Upper lobe of left lung (tissue), 6 donors: ENCODE measurements at places on chromosomes 1 and 21.
A peak's percentile ranks its signal among the peaks of the same experiment; 100 is the strongest.

- H3K27ac ChIP-seq: no peak overlapping the region
- DNase-seq: no peak
- H3K4me1 ChIP-seq: no peaks in the 10 kb centered on the region
- H3K27me3 ChIP-seq: no peaks in the 10 kb centered on the region
- no peak overlapping the region for H3K4me3 ChIP-seq
Observed at GRCh38 chr1:54255026-54255702, 55.2 kb downstream of the MRPL37 start.

DNA sequence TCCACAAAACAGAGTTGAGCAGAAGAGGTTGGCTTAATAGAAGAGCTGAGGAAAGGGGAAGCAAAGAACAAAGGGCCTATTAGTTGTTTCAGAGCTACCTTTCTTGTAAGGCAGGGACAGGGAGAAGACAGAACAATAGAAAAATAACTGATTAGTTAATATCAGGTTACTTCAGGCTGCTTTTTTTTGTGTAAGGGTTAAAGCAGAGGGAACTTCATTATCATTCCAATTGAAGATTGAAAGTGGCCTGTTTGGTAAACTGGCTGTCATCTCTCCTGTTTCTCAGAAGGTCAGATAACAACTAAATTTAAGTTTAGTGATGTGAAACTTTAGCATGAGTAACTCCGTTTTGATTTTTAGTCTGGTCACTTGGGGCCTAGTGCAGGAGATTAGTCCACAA is 22.3 kb downstream of the CDC42 start:
- no peak overlapping the region for H3K4me3 ChIP-seq
- no peak overlapping the region for H3K27ac ChIP-seq
- no peaks in the 10 kb centered on the region for H3K27me3 ChIP-seq
- peaks cover 72% of the 10 kb centered on the region for H3K4me1 ChIP-seq
- DNase-seq: no peak

GRCh38 chr1:13801655-13802486 is 101.9 kb downstream of the PRDM2 start:
- H3K4me3 ChIP-seq: no peak overlapping the region
- H3K27me3 ChIP-seq: no peaks in the 10 kb centered on the region
- no peaks in the 10 kb centered on the region for H3K36me3 ChIP-seq
- DNase-seq: peak; percentile 61

GRCh38 chr1:198361237-198361767 is 179.2 kb downstream of the ATP6V1G3 start:
- H3K27me3 ChIP-seq: no peaks in the 10 kb centered on the region
- no peaks in the 10 kb centered on the region for H3K4me1 ChIP-seq
- DNase-seq: no peak
- H3K4me3 ChIP-seq: no peak overlapping the region

DNA sequence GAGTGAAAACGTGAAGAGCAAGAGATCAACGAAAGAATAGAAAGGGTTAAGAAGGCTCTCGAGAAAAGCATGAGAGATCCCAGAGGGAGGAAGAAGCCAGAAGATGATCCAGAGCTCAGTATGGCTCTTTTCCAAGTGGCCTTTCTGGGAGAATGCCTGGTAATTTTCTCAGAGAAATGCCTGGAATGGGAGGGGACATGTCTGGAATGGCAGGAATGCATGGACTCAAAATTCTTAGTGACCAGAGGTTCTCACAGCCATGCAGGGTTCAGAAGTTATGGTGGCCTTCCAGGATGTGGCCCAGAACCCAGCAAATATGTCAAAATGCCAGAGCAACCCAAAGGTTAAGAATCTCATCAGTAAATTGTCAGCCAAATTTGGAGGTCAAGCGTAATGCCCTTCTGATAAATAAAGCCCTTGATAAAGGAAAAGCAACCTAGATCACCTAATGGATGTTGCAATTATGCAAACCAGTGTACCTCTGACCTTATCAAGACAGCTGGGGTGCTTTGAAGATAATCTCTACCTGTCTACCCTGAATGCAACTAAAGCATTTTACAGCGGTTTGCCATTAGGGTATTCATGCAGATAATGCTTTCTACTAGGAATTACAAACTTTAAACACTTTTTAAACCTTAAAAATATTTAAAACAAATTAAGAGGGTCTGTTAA is 53.1 kb downstream of the NBPF6 start:
- H3K27me3 ChIP-seq: no peaks in the 10 kb centered on the region
- H3K4me1 ChIP-seq: no peaks in the 10 kb centered on the region
- H3K36me3 ChIP-seq: no peaks in the 10 kb centered on the region
- H3K27ac ChIP-seq: no peak overlapping the region

- H3K36me3 ChIP-seq: no peaks in the 10 kb centered on the region
- H3K27ac ChIP-seq: no peak overlapping the region
- H3K4me3 ChIP-seq: no peak overlapping the region
- DNase-seq: no peak
Observed at GRCh38 chr1:56146449-56146848, 432.9 kb downstream of the PLPP3 start.

DNA sequence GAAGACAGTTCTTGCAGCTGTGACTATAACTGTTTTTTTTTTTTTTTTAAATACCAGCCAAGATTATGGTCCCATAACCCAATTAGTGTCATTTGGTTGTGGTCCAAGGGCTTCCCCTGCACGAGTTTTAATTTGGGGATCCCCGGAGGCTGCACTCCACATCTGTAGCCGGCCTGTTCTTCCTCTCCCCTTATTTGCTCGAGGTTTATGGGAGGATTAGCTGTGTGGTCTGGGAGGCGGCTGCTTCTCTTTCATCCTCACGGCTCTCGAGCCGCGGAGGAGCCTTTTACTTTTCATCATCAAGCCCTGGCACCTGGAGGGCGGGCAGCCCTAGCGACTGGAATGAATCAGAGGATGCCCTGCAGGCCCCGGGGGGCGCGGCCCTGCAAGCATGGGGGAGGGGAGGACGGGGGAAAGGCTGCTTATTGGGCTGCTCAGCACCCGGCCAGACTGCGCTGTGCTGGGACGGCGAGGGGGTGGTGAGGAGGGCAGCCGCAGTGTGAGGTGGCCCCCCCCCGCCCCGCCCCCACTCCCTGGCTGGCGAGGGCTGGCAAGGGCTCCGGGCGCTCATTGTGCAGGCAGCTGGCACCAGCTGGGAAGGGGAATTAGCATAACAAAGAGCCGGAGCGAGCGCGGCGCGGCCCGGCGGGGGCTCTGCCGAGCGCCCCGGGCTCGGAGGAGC is 18.5 kb downstream of the SERTAD4 start:
- peak overlapping the region; percentile 17 for H3K4me3 ChIP-seq
- peaks cover 30% of the 10 kb centered on the region for H3K4me1 ChIP-seq
- no peaks in the 10 kb centered on the region for H3K36me3 ChIP-seq
- H3K27ac ChIP-seq: no peak overlapping the region
- peak; percentile 46 for DNase-seq

- peaks cover 11% of the 10 kb centered on the region for H3K4me1 ChIP-seq
- H3K27ac ChIP-seq: peak overlapping the region; percentile 36
- H3K36me3 ChIP-seq: peaks cover 4% of the 10 kb centered on the region
Observed at GRCh38 chr21:33761441-33762036, 119.2 kb downstream of the ITSN1 start.

GRCh38 chr1:206441336-206441967 is 28.8 kb upstream of the IKBKE start:
- H3K4me1 ChIP-seq: no peaks in the 10 kb centered on the region
- H3K36me3 ChIP-seq: peaks cover 62% of the 10 kb centered on the region
- DNase-seq: no peak
- no peak overlapping the region for H3K4me3 ChIP-seq

- no peak overlapping the region for H3K4me3 ChIP-seq
- peaks cover 11% of the 10 kb centered on the region for H3K4me1 ChIP-seq
- peaks cover 29% of the 10 kb centered on the region for H3K36me3 ChIP-seq
- no peak for DNase-seq
- no peaks in the 10 kb centered on the region for H3K27me3 ChIP-seq
Observed at GRCh38 chr1:224245188-224245587, 62.1 kb downstream of the DEGS1 start.

- H3K27me3 ChIP-seq: no peaks in the 10 kb centered on the region
- H3K4me3 ChIP-seq: no peak overlapping the region
- no peak overlapping the region for H3K27ac ChIP-seq
- DNase-seq: no peak
- H3K4me1 ChIP-seq: peaks cover 10% of the 10 kb centered on the region
Observed at GRCh38 chr1:116306102-116306501, 66.9 kb upstream of the ATP1A1 start.

GRCh38 chr1:1573843-1574720 is 581 bp downstream of the SSU72 start:
- no peak for DNase-seq
- no peaks in the 10 kb centered on the region for H3K27me3 ChIP-seq
- no peaks in the 10 kb centered on the region for H3K36me3 ChIP-seq

DNA sequence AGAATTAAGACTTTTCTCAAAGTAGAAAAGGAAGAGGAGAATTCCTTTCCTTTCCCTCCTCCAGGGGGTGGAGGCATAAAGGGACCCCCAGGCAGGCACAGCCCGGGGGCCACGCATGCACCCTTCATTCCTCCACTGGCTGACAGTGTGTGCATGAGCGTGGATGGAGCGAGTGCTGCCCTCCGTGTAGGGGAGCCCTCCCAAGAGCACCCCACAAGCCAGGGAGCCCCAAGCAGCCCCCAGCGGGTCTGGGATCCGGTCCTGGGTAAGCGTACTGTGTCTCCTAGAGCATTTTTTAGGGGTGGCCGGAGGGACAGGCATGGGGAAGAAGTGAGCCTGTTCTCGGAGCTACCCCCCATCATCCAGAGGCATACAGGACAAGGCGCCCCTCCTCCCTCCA is 120.5 kb downstream of the SIK1 start:
- H3K27ac ChIP-seq: no peak overlapping the region
- DNase-seq: no peak
- no peaks in the 10 kb centered on the region for H3K27me3 ChIP-seq

GRCh38 chr1:228034954-228035837 is 28.4 kb downstream of the WNT3A start:
- no peaks in the 10 kb centered on the region for H3K36me3 ChIP-seq
- no peak overlapping the region for H3K27ac ChIP-seq
- H3K27me3 ChIP-seq: peaks cover 13% of the 10 kb centered on the region
- H3K4me3 ChIP-seq: no peak overlapping the region
- no peak for DNase-seq

DNA sequence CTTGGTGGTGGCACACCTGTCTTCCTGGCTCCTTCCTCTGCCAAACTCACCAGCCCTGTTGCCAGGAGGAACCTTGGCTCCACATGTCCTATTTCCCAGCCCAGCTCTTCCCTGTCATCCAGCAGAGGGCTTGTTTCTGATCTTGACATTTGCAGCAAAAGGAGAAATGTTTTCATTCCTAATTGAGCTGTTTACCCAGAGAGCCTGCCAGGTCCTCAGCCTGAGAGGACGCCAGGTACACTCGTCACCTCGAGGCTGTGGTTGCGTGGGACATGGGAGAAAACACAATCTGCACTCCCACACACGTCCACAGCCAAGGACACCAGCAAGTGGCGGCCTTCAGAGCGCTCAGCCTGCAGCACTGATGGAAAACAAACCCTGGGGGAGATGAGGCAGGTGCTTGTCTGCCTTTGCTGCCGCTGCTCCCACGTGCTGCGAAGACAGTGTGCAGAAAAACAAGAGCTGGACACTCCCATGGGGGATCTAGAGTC is 132.8 kb upstream of the CD34 start:
- no peak overlapping the region for H3K4me3 ChIP-seq
- H3K36me3 ChIP-seq: peaks cover 93% of the 10 kb centered on the region
- peaks cover 15% of the 10 kb centered on the region for H3K4me1 ChIP-seq
- H3K27me3 ChIP-seq: no peaks in the 10 kb centered on the region
- DNase-seq: peak; percentile 49

GRCh38 chr1:216456682-216457081 is 33.4 kb upstream of the USH2A start:
- H3K36me3 ChIP-seq: no peaks in the 10 kb centered on the region
- no peak overlapping the region for H3K4me3 ChIP-seq
- no peaks in the 10 kb centered on the region for H3K27me3 ChIP-seq

GRCh38 chr1:37994886-37995566 is 5.2 kb upstream of the SF3A3 start:
- H3K4me1 ChIP-seq: peaks cover 50% of the 10 kb centered on the region
- no peak overlapping the region for H3K27ac ChIP-seq
- peak overlapping the region; percentile 57 for H3K4me3 ChIP-seq
- peaks cover 10% of the 10 kb centered on the region for H3K36me3 ChIP-seq
- DNase-seq: no peak

DNA sequence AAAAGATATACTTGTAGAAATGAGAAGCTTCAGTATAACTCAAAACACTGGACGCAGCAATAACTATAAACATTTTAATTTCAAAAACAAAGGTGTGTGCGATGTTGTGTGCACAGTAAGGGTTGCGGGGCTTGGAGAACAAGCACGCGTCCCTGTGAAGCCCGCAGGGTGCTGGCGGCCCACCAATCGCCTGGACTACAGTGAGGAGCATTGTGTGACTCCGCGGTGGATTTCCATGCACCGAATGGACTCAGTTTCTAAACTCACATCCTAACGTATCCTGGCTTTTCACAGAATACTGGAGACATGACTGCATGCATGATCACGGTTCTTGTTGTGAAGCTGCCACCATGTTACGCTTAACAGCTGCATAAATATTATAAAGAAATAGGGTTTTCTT is 33.0 kb downstream of the NTPCR start:
- H3K36me3 ChIP-seq: no peaks in the 10 kb centered on the region
- H3K27me3 ChIP-seq: no peaks in the 10 kb centered on the region
- peaks cover 8% of the 10 kb centered on the region for H3K4me1 ChIP-seq
- H3K27ac ChIP-seq: no peak overlapping the region

DNA sequence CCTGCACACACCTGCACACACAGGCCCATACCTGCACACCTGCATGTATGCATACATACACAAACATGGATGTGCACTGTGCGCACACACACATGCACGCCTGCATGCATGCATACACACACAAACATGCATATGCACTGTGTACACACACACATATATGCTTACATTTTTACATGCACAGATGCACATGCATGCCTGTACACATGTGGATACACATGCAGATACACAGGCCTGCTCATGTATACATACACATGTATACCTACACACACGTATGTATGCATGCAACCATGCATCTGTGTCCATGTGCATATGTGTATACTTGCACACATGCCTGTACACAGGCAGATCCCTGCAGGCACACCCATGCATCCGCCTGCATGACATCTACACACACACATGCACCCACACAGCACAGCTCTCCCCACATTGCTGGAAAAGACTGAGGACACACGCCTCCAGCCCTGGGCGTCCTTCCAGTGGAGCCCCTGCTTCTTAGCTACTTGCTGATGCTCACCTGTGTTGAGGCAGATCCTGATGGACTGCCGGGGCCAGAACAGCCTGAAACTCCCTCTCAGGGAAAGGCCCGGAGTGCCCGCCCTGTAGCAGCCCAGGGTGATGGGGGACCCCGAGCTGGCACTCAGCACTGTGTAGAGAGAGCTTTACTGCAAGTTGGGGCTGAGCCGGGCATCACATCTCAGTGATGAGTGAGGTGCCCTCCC is 28.6 kb downstream of the KRTAP10-1 start:
- H3K27me3 ChIP-seq: no peaks in the 10 kb centered on the region
- no peak for DNase-seq
- no peak overlapping the region for H3K27ac ChIP-seq
- no peaks in the 10 kb centered on the region for H3K4me1 ChIP-seq

DNA sequence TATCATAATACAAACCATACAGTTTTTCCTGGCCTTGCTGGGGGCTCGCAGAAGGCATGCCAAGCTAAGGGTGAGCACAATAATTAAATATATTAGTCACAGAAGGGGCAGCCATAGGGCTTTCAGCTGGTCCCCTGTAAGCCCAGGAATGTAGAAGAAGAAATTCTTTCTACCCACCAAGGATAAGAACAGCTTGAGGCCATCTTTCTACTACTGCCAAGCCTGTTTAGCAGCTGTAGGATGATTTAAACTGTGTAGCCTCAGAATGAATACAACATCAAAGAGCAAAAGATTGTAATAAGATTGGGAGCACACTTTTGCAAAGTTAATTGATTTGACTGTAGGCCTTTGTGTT is 171.5 kb downstream of the LRRC7 start:
- no peaks in the 10 kb centered on the region for H3K27me3 ChIP-seq
- no peak overlapping the region for H3K4me3 ChIP-seq
- H3K27ac ChIP-seq: no peak overlapping the region
- DNase-seq: no peak
